Testis (tissue), 5 donors: ENCODE measurements at places on chromosomes 2 and 18. TPM values are rescaled to one million over a fixed set of nuclear protein-coding genes. Genes with fewer than 3 reads are reported as not detected.

GRCh38 chr2:213121690-213122089 is 29.7 kb downstream of the IKZF2 start:
- no peak for DNase-seq

- peak; percentile 35 for DNase-seq
Observed at GRCh38 chr2:203453858-203454451, 81.1 kb downstream of the RAPH1 start.

- no peak for DNase-seq
Observed at GRCh38 chr18:60110836-60111235, 211.0 kb downstream of the PMAIP1 start.

GRCh38 chr2:202100176-202100575 is 27.1 kb downstream of the KIAA2012 start:
- DNase-seq, result no peak

Gene HOXD9
- 8.2 TPM for polyA plus RNA-seq

- DNase-seq, result no peak
Observed at GRCh38 chr2:20738772-20739171, 71.8 kb downstream of the GDF7 start.

DNA sequence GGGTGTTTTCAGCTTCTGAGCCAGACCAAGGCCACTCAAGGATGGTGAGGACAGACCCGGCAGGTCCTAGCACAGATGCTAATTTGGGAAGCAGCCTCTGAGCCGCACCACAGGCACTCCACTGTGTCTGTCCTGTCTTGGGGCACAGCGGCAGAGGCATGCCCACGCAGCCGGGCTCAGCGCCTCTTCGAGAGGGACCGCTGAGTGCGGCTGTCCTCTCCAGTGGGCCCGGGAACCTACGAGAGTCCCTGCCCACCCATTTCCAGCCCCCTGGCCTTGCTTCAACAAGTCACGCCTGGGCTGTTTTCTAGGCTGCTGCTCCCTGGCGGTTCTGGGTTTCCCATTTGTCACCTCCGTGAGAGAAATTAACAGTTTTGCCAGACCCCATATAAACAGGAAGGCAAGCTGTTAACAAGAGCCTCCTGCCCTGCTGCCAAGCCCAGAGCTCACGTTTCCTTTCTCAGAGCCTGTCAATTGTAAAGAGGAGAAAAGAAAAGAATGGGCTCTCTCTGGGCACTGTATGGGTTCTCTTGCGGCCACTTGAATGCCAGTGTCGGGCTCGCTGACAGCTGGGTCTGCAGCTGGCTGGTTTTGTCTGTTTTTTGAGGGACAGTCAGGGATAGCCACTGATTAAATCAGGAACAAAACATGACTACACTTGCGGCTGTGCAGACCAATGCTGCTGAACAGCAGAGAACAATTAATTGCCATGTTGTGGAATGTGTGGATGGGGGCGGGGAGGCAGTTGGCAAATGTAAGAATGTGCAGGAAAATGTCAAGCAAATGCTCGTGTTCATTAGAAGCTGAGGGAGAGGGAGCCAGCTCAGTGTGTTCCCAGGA is 30.6 kb downstream of the TMEM17 start:
- DNase-seq, result no peak

Gene MYCN
- polyA plus RNA-seq, result 8.1 TPM

- DNase-seq, result no peak
Observed at GRCh38 chr2:18525236-18525635, 35.2 kb downstream of the RDH14 start.

- peak; percentile 65 for DNase-seq
Observed at GRCh38 chr2:120820263-120820952, 84.7 kb downstream of the GLI2 start.

DNA sequence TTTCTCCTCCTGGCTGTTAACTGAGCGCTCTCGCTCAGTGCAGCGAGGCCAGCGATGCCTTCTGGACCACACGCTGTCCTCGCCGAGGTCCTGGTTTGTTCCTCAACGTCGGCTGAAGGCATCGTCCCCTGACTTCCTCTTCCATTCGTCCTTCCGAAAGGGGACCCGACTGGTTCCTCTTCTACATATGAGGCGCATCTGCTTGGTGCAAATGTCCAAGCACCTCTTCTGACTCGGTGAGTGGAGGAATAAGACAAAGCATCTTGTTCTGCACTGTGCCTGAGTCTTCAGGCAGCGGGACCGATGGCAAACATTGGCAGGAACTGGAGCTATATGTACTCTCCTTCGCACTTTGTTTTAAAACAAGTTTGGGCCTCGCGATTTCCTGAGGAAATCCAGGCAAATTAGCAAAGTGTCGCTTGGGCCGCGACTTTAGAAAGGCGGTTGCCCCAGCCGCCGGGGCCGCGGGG is 621 bp upstream of the KCNS3 start:
- peak; percentile 30 for DNase-seq
